Chondrocyte (in vitro differentiated cells): ENCODE measurements at places on chromosomes 2 and 18. TPM values are rescaled to one million over a fixed set of nuclear protein-coding genes. Genes with fewer than 3 reads are reported as not detected.

Gene CDKL4
- 0.20 to 1.1 TPM (median 0.87 TPM) in 3 replicates for total RNA-seq

Gene CCDC142
- 12.7 to 21.9 TPM (median 13.3 TPM) in 3 replicates for total RNA-seq

Gene REL
- total RNA-seq, result 4.9 to 6.8 TPM (median 5.4 TPM) in 3 replicates

Gene UGT1A4
- not detected in 3 replicates for total RNA-seq

Gene KYNU
- 0.38 TPM in 1 of 3 replicates, not detected in the others for total RNA-seq

Gene C1GALT1C1L
- total RNA-seq, result not detected in 3 replicates

Gene DYSF
- 83.0 to 115 TPM (median 112 TPM) in 3 replicates for total RNA-seq

Gene SLC14A1
- total RNA-seq, result 0.25 TPM in 1 of 3 replicates, not detected in the others

Gene PRSS56
- not detected in 3 replicates for total RNA-seq

Gene C2orf80
- total RNA-seq, result not detected in 3 replicates

Gene GCG
- 0.31 TPM in 1 of 3 replicates, not detected in the others for total RNA-seq

Gene SH2D6
- 0.47 TPM in 1 of 3 replicates, not detected in the others for total RNA-seq

Gene LRRTM1
- total RNA-seq, result not detected in 3 replicates

Gene PPP1R1C
- 0.52 to 2.9 TPM (median 1.2 TPM) in 3 replicates for total RNA-seq

Gene WNT10A
- total RNA-seq, result not detected in 3 replicates

Gene TUBA3E
- total RNA-seq, result not detected in 3 replicates

Gene EPG5
- total RNA-seq, result 23.3 to 28.9 TPM (median 24.5 TPM) in 3 replicates

Gene PROKR1
- not detected in 3 replicates for total RNA-seq

Gene TTC31
- 17.4 to 25.4 TPM (median 18.1 TPM) in 3 replicates for total RNA-seq

Gene ANKRD36B
- total RNA-seq, result 21.9 to 40.3 TPM (median 27.6 TPM) in 3 replicates
